ENCODE measurements at places on chromosomes 16 and 17.
A peak's percentile ranks its signal among the peaks of the same experiment; 100 is the strongest.

DNA sequence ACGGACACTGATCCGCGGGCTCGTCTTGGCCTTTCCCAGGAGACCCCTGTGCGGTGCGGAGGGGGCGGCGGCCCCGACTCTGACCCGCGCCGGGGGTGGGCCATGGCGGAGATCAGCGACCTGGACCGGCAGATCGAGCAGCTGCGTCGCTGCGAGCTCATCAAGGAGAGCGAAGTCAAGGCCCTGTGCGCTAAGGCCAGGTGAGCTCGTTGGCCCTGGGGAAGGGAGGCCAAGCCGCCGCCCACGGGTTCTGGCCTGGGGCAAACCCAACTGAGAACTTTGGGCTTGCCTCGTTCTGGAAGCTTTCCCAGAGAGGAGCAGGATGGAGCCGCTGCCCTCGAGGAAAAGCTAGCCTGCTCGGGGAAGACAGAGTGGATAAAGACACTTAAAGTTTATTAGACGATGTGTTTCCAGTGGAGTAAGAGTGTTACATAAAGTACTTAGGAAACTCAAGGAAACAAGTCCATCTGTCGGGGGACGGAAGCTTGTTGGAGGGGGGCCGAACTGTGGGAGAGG, 540 bp downstream of the PPP4C start:
- peak overlapping the region; percentile 81 for H3K27ac ChIP-seq
- peak overlapping the region; percentile 97 for H3K4me3 ChIP-seq
- no peak for DNase-seq
- peaks cover 25% of the 10 kb centered on the region for H3K36me3 ChIP-seq

- H3K27ac ChIP-seq, result no peak overlapping the region
- no peaks in the 10 kb centered on the region for H3K4me1 ChIP-seq
- H3K4me3 ChIP-seq, result no peak overlapping the region
These were observed 26.6 kb downstream of the PIPOX start for GRCh38 chr17:29069526-29070041.

DNA sequence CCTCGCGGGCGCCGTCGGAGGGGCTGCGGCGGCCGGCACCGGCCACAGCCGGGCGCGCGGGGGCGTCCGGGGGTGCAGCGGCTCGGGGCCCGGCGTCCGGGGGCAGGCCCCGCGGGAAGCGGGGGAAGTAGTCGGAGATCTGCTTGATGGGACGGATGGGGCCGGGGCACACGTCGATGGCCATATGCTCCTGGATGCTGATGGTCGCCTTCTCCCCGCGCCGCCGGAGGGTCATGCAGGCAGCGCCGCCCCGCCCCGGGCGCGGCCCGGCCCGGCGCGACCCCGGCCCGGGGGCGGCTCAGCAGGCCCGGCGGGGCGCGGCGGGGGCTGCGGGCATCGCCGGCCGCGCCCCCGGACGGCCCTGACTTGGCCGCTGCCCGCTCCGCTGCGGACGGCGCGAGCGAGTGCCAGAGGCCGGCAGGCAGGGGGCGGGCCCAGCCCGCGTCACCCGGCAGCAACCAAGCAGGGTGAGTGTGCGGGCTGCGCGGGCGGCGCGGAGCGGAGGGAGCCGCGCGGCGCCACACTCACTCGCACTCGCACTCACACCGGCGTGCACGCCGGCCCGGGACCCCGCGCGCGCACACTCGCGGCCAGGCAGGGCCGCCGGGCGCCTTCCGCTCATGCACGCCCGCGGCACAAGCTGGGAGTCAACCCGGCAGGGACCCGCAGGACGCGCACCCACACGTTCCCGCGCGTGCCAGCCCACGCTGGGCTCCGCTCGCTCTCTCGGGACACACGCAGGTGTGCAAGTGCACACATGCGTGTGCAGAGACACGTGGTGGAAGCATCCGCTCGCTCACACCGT, at the start of gene DOC2B:
Gene DOC2B, minus strand, starts transcription at position 406 of the 805 bp plus-strand sequence. Its CDS starts 171 bp downstream, at position 235.
- peak; percentile 39 for DNase-seq
- H3K27ac ChIP-seq, result no peak within 1 kb of the TSS
- no peaks in the 10 kb centered on the region for H3K36me3 ChIP-seq
- H3K27me3 ChIP-seq, result peaks cover 78% of the 10 kb centered on the region
- no peak within 1 kb of the TSS for H3K4me3 ChIP-seq

GRCh38 chr17:65457183-65457582, 104.3 kb downstream of the AXIN2 start:
- no peaks in the 10 kb centered on the region for H3K4me1 ChIP-seq
- H3K27me3 ChIP-seq, result peaks cover 6% of the 10 kb centered on the region
- no peak overlapping the region for H3K4me3 ChIP-seq
- H3K27ac ChIP-seq, result no peak overlapping the region

DNA sequence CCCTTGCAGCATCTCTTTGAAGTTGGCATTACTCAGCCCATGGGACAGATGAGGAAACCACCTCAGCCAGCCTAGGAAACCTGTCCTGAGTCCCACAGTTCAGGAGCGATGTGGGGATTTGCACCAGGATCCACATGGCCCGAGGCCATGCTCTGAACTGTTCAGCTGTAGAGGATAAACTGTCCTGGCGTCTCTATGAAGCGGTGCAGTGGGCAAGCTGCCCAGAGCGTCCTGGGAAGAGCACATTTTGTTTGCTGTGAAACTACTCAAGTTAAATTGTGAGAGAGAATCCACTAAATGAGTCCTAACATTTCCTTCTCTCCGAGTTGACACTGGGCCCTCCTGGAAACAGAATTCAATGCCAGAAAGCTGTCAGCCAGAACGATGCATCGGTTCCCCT, 276.6 kb upstream of the TNRC6C start:
- no peak for DNase-seq
- H3K27ac ChIP-seq, result no peak overlapping the region
- H3K4me1 ChIP-seq, result no peaks in the 10 kb centered on the region

DNA sequence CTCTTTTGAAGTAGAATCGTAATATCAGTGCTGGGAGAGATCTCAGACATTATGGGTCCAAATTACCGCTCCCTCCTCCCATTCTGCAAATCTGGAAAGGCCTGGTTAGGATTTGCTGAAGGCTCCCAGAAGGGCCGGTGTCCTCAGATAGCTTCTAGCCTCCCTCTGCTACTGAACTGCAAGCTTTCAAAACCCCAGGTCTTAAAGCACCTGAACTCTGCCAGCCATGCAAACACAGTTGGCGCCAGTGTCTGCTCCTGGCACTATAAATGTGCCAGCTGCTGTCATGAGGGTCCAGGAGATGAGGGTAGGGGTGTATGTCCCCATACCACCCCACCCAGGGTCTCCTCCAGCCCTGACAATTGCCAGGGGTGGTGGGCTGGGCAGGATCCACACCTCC, 24.2 kb downstream of the SLC5A10 start:
- H3K4me1 ChIP-seq, result peaks cover 10% of the 10 kb centered on the region
- peaks cover 4% of the 10 kb centered on the region for H3K36me3 ChIP-seq
- H3K4me3 ChIP-seq, result no peak overlapping the region
- no peaks in the 10 kb centered on the region for H3K27me3 ChIP-seq

- H3K4me3 ChIP-seq, result no peak overlapping the region
- no peak for DNase-seq
- no peaks in the 10 kb centered on the region for H3K36me3 ChIP-seq
- H3K27me3 ChIP-seq, result no peaks in the 10 kb centered on the region
- peaks cover 17% of the 10 kb centered on the region for H3K4me1 ChIP-seq
These were observed 169.2 kb downstream of the LAT start for GRCh38 chr16:29154088-29154487.

DNA sequence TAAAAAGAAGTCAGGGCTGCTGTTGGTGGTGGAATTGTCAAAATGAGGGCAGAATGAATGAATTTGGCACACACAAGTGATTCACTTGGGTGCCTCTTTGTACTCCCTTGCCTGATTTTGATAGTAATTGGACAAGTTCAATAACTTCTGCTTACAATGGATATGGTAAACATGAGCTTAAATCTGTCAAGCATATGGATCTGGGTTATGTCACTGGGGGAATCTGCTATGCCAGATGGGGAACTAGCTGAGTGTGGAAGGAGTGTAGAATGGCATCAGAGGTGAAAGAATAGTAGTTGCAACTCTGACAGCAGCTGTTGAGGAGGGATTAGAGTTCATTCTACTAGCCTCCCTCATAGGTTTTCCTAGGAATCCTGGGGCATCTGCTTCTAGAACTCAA, 724.2 kb upstream of the CDH8 start:
- H3K4me3 ChIP-seq, result no peak overlapping the region
- H3K27ac ChIP-seq, result no peak overlapping the region
- no peaks in the 10 kb centered on the region for H3K36me3 ChIP-seq
- DNase-seq, result no peak
- no peaks in the 10 kb centered on the region for H3K27me3 ChIP-seq
- H3K4me1 ChIP-seq, result no peaks in the 10 kb centered on the region

GRCh38 chr16:83136924-83137323, 510.2 kb downstream of the CDH13 start:
- no peaks in the 10 kb centered on the region for H3K27me3 ChIP-seq
- H3K4me3 ChIP-seq, result peak overlapping the region; percentile 61
- no peaks in the 10 kb centered on the region for H3K36me3 ChIP-seq
- H3K4me1 ChIP-seq, result peaks cover 16% of the 10 kb centered on the region
- no peak overlapping the region for H3K27ac ChIP-seq

- peaks cover 48% of the 10 kb centered on the region for H3K27me3 ChIP-seq
- no peak overlapping the region for H3K27ac ChIP-seq
- H3K36me3 ChIP-seq, result no peaks in the 10 kb centered on the region
- no peak overlapping the region for H3K4me3 ChIP-seq
- no peak for DNase-seq
These were observed 1.0 kb upstream of the HLF start for GRCh38 chr17:55263569-55264277.

DNA sequence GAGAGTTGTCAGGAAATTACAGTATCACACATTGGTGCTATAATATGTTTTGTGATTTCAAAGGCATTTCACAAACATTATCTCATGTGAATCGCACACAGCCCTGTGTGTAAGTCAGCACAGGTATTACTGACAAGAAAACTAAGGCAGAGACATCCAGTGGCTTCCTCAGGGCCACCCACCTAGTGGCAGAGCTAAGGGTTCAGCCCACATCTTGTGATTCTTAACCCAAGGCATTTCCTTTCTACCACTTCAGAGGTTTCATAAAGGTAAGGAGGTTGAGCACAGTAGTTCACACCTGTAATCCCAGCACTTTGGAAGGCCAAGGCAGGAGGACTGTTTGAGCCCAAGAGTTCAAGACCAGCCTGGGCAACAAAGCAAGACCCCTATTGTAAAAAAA, 58.2 kb downstream of the STX8 start:
- H3K36me3 ChIP-seq, result no peaks in the 10 kb centered on the region
- no peak overlapping the region for H3K27ac ChIP-seq
- no peak overlapping the region for H3K4me3 ChIP-seq
- H3K27me3 ChIP-seq, result no peaks in the 10 kb centered on the region
- peaks cover 14% of the 10 kb centered on the region for H3K4me1 ChIP-seq

DNA sequence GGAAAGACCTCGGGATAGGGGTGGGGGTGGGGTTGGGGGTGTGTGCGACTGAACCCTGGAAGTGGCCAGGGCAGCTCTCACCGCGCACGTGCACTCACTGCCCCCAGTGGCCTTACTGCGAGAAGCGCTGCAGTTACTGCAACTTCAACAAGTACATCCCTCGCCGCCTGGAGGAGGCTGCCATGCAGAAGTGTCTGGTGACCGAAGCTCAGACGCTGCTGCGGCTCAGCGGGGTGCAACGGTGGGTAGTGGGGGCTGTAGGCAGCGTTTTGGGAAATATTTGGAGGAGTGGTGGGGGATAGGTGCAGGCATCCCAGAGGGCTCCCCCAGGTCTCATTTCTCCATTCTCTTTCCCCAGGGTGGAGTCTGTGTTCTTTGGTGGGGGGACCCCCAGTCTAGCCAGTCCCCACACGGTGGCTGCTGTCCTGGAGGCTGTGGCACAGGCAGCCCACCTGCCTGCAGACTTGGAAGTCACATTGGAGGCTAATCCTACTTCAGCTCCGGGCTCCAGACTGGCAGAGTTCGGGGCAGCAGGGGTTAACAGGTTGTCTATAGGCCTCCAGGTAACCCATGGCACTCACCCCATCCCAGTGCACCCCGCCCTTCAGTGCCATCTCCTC, 972 bp downstream of the RSAD1 start:
- peak overlapping the region; percentile 91 for H3K4me3 ChIP-seq
- H3K36me3 ChIP-seq, result peaks cover 9% of the 10 kb centered on the region
- H3K27me3 ChIP-seq, result peaks cover 9% of the 10 kb centered on the region
- no peak overlapping the region for H3K27ac ChIP-seq

DNA sequence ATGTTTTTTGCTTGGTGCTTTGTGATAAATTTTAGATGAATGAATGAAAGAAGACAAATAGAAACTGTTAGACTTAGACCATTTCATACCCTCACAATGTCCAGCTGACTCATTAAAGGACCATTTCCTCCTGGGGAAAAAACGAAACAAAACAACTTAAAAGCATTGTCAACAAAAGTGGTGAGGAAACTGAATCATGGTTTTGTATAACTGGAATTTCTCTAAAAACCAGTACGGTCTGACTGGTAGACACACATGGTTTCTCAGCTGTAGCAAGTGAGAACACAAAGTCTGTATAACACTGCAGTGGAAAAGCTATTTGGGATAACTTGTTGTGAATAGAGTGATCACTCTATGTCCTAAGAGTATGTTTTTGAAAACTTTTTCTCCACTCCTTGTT, 5.3 kb upstream of the DDX52 start:
- DNase-seq, result peak; percentile 73
- H3K4me3 ChIP-seq, result no peak overlapping the region
- peaks cover 17% of the 10 kb centered on the region for H3K4me1 ChIP-seq
- H3K36me3 ChIP-seq, result no peaks in the 10 kb centered on the region
- H3K27me3 ChIP-seq, result no peaks in the 10 kb centered on the region
- peak overlapping the region; percentile 60 for H3K27ac ChIP-seq

DNA sequence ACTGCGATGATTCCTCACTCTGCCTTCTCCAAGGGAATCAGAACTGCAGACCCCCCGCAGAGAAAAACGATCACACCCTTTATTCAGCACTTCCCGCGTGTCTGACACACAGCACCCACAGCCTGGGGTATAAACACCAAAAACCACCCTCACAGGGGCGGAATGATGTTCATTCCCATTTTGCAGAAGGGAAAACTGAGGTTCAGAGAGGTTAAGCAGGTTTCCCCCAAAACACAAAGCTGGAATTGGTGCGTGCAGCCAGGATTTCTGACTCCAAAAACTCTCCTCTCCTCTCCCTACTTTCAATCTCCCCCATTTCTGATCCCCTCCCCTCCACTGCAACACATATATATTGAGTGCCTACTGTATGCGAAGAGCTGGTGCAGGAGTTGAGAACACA, 55.8 kb downstream of the XYLT1 start:
- no peaks in the 10 kb centered on the region for H3K27me3 ChIP-seq
- H3K4me3 ChIP-seq, result no peak overlapping the region
- peaks cover 23% of the 10 kb centered on the region for H3K4me1 ChIP-seq
- DNase-seq, result no peak
- no peaks in the 10 kb centered on the region for H3K36me3 ChIP-seq

DNA sequence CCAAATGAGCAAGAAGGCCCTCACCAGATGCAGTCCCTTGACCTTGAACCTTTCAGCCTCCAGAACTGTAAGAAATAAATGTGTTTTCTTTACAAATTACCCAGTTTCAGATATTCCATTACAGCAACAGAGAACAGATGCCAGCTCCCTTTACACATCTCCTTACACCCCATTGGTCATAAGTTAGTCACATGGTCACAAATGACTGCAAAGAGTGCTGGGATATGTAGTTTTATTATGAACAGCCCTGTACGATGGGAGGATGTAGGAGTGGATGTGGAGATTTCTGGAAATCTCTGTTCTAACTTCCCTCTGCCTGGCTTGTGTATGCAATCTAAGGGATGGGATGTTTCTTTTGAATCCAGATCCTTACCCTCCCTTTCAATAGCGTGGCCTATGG, 13.3 kb upstream of the RPL38 start:
- no peak overlapping the region for H3K27ac ChIP-seq
- no peaks in the 10 kb centered on the region for H3K4me1 ChIP-seq
- H3K36me3 ChIP-seq, result no peaks in the 10 kb centered on the region
- peaks cover 14% of the 10 kb centered on the region for H3K27me3 ChIP-seq

GRCh38 chr16:3637371-3637923, 17.0 kb upstream of the DNASE1 start:
- no peak overlapping the region for H3K27ac ChIP-seq
- no peaks in the 10 kb centered on the region for H3K27me3 ChIP-seq
- no peak overlapping the region for H3K4me3 ChIP-seq

Measured in astrocyte (in vitro differentiated cells and primary cell).